ENCODE measurements at places on chromosomes 16 and 17.

DNA sequence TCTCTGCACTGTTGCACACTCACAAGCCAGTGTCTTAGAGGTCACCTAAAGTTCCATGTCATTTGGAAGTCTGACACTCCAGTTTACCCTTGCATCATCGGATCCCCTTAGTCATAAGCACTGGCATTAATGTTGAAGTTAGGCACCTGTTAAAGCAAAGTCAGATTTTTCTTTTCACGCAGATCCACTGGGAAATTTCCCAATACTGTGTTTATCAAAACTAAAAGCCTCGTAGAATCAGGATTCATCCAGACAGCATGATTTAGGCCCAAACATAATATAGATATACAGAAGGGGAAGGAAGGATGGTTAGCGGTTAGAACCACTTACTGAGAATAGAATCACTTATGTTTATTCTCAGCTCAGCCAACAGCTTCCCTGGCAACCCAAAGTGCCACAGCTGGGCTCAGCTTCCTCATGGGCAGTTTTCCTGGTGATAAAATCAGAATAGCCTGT lies 30.1 kb upstream of the HAPSTR1 start:
- DNase-seq: peak; percentile 92

- DNase-seq: no peak
Measured at GRCh38 chr16:73616770-73617169, 568.8 kb upstream of the ZFHX3 start.

DNA sequence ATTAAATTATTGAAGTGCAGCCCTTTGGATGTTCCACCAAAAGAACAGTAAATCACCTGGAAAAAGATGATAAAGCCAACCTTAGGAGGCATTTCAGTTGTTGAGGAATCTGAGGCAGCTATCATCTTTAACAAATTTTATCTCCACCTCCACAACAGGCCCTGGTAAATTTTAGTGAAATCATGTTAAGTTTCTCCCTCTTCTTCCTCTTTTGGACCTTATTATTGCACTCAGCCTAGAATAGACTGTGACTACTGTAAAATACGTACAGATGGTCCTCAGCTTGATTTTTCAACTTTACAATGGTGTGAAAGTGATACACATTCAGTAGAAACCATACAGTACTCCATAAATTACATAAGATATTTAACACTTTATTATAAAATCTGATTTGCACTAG lies 90.3 kb downstream of the USP32 start:
- DNase-seq: no peak

DNA sequence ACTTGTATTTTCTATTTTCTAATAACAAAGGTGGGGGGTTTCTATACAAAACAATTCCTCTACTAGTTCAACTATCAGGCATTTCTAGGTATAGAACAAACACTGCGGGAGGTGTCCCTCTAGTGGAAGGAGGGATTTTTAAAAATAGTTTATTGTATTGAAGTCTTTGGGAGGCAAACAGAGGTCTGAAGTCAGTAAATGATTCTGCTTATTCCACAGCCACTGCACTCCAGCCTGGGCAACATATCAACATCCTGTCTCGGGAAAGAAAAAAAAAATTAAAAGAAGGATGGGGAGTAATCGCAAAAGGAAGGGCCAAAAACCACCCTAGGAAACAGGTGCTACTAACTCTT lies 648 bp upstream of the ERCC4 start:
- peak; percentile 74 for DNase-seq

GRCh38 chr16:87874639-87875427 lies 5.5 kb upstream of the SLC7A5 start:
- no peak for DNase-seq

DNA sequence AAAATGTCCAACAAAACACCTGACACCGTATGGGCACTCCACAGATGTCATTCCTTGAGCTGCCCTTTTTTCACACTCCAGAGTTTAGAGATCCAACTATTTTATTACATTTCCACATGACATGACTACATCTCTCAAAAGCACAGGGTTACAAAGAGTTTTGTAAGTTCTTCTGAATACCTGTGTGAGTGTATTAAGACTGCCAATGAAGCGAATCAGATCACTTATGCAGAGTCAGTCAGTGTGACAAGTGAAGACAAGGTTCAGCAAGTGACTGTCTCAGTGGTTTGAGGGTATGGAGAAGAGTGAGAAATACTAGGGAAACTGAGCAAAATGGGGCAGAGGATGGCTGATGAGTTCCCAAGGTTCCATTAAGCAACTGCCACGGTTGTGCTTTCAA lies 8.4 kb downstream of the SDR42E1 start:
- no peak for DNase-seq

GRCh38 chr16:21116148-21116693 lies 34.4 kb downstream of the DNAH3 start:
- no peak for DNase-seq

DNA sequence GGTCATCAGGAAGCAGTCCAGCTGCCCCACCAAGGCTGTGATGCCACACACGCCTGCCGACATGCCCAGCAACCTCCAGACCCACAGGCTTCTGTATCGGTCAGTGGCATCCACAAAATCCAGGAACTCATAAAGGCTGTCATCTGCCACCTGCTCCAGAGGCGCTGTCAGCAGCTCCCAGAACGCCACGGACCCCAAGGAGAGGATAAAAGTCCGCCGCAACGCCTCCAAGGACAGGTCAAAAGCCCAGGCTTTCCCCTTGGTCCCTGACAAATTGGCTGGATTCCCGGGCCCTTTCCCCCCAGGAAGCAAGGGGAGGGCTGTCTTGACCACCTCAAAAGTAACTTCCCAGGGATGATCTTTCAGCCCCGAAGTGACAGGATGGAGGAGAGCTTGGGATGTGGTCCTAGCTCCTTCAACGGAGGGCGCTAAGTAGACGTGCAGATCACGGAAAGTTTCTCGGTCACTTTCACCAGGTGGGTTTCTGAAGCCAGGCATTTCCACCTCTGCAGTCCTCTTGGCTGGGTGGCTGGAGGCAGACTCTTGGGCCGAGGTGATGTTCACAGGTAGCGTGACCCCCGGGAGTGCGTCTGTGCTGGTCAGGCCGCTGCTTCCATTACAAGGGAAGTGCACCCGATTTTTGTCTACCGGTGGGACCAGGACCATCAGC lies 854 bp downstream of the MFSD6L start:
- no peak for DNase-seq

GRCh38 chr17:75662511-75662910 lies 4.4 kb downstream of the RECQL5 start:
- DNase-seq: no peak

- DNase-seq: no peak
Measured at GRCh38 chr17:61591930-61592329, 911 bp upstream of the NACA2 start.

DNA sequence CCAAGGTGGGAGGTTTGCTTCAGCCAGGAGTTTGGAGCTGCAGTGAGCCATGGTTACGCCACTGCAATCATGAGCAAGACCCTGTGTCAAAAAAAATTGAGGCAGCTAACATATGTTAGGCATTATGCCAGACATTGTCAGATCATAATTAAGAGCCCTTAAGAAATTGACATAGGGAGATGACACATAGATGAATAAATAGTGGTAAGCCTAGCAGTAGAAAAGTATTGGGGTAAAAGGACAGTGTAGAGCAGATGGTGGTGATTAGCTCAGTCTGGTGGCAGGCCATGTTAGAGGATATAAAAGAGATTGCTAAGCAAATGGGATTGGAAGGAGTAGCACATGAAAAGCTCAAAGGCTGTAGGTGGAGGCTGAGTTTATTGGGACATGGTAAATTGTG lies 22.6 kb downstream of the SRCAP start:
- no peak for DNase-seq

DNA sequence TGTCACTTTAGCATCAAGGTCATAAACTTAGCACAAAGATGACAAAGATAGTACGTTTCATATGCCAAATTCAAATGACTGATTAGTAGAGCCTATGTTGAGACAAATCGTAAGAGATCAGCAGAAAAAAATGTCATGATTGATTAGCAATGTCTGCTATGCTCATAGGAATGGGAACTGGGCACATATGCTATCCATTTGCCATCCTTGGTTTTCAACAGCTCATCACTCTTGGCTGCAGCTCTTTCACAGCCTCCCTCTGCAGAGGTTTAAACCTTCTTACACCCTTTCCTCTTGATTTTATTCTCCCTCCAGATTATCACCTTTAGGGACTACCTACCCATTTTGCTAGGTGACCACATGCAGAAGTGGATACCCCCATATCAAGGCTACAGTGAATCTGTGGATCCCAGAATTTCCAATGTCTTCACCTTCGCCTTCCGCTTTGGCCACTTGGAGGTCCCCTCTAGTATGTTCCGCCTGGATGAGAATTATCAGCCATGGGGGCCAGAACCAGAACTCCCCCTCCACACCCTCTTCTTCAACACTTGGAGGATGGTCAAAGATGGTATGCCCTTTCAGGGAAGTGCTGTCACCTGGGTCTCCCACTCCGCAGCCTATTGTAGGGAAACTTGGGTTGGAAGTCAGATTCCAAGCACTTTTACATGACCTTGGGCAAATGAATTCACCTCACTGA lies 16.2 kb downstream of the MPO start:
- DNase-seq: no peak

- no peak for DNase-seq
Measured at GRCh38 chr16:51813609-51814008, 662.5 kb upstream of the SALL1 start.

DNA sequence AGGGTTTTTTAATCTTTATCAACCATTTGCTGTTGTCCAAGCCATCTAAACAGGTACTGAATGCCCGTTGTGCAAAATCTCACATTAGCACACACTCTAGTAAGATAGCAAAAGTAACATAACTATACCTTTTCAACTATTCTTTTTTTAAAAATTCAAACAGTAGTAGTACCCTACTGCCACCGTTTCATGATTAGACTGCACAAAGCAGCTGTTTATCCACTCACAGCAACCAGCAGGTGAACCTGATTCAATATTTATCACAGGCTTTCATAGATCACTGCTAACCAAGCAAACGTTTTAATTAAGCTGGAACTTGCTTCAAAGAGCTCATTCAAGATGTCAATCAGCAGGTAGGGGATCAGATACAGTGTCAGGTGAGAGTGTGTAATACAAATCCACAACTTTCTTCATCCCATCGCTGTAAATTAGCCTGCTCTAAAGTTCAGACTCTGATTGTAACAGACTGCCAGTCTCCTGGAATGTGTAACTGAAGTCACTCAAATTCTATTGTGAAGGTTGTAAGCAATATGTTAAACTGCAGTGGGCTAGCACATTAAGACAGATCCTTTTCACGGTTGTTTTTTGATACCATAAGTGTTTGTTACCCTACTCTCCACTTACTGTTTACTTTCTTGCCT lies 47.3 kb downstream of the BRIP1 start:
- no peak for DNase-seq

- DNase-seq: no peak
Measured at GRCh38 chr16:58417600-58417999, 25.3 kb downstream of the GINS3 start.

- DNase-seq: no peak
Measured at GRCh38 chr16:70255574-70255973, 3.8 kb upstream of the EXOSC6 start.

DNA sequence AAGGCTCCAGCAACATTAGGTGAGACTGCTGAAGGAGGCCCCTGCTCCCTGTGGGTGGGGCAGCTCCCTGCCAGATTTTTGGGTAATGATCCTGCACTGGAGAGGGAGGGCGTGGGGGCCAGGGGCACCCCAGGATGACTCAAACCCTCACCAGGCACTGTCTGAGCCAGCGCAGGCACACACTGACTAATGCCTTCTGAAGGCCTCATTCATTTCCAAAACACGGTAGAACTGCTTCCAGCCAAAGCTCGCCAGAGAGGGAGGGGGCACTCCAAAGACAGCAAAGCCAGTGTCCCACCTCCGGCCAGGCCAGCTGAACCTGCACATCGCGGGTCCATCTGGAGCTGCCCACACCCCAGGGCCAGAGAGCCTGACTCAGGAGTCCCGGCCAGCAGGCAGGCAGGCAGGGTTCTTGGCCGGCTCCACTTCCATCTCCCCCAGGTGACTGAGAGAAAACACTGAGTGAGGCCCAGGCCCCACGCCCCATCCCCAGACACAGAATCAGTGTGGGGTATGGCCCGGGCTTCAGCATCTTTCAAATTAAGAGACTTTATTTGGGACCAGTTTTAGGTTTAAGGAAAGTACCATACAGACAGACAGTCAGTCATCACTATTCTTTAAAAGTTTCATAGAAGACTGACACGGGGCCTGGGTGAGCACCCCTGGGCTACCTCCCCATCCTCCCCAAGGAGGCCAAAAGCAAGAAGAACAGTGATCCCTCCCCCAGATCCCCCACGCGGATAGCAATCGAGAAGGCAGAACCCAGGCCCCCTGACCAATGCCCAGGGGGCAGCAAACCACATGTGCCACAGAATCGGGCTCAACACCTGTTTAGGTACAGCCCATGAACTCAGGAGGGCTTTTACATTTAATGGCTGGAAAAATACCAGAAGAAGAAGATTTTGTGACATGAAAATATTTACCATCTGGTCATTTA lies 2.3 kb downstream of the PIEZO1 start:
- DNase-seq: peak; percentile 76

- no peak for DNase-seq
Measured at GRCh38 chr17:51200295-51200694, 34.1 kb downstream of the NME2 start.

- DNase-seq: no peak
Measured at GRCh38 chr16:50252082-50252611, 14.2 kb upstream of the ADCY7 start.

DNA sequence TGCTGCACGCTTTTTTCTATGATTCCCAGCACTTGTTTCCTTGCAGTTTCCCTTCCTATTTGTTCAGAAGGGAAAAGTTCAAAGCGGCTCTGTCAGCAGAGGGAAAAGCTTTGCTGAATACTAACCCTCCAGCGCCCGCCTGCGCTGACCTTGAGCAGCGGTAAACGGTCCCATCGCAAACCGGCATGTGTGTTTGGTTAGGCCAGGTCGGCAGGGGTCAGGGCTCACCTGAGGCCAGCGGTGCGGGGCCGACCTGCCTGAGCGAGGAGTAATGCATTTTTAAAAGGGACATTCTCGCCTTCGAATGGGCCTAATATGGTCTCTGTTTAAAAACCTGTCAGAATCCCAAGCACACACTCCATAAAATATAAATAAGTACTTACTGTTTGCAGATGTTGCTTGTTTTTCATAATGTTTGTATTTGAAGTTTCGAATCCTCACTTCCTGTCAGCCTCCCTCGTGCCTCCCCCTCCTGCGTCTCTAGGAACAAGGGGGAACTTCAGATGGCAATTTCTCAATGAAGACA lies 110.1 kb downstream of the IRX3 start:
- DNase-seq: no peak

GRCh38 chr16:4026854-4027253 lies 89.4 kb downstream of the ADCY9 start:
- no peak for DNase-seq

GRCh38 chr16:83356266-83356665 lies 451.5 kb upstream of the HSBP1 start:
- DNase-seq: peak; percentile 53
